HFF-Myc (cell line): ENCODE measurements at places on chromosomes 7 and 10.

DNA sequence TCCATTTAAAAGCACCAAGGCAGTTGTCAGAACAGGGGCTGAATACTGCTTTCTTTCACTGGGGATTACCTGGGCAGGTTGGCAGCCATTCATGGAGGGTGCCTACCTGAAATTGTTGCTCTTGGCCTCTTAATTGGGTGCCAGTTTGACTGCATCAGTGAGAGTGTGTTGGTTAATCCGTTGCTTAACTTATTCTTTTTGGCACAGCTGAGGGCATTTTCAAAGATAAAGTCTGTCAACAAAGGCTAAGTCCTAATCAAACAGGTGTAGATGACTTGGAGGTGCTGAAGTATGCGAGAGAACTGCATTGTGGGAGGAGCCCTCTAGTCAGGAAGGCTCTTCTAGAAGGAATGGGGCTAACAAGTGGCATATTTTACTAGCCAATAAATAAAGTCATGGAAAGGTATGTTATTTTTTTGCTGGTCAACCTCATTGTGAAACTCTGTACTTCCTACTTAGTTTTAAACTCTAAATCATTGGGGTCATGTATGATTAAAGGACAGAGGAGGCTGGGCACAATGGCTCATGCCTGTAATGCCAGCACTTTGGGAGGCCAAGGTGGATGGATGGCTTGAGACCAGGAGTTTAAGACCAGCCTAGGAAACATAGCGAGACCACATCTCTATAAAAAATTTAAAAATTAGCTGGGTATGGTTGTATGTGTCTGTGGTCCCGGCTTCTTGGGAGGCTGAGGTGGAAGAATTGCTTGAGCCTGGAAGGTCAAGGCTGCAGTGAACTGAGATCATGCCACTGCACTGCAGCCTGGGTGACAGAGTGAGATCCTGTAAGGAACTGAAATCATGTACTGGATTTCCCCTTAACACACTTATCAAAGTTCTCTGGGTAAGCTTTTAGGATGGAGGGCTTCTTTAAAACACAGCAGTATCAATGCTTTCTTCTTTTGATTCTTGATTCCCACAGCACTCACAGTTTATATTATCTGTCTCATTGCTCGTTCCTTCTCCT lies 134.1 kb downstream of the LRMDA start:
- DNase-seq, result no peak

DNA sequence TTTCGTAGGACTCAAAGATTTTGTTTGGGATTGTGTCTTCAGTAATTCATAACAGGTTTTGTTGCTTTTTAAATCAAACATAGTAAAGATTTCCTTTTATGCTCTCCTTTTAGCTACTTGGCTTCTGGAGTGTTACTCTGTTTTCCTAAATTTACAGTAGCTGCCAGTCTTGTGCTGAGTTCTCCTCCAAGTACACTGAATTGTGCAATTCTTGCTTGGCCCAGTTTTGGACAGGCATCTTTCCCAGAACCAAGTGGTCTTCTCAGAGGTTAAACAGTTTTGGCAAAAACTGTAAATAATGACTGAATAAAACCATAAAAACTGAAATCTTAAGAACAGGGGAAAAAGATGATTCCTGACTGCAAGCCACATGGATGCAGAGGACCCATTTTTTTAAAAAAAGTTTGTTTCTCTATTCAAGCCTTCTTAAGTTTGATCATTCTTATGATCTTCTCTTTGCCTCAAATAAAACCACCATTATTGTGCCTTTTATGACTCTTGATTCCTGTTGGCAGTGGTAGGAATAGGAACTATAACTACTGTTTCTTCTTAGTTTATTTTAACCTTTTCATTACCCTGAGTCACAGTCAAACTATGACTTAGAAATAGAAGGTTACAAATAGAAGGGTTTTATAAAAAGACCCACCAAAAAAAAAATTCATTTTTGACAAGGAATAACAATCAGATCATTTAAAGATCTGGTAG lies 88.0 kb downstream of the MDFIC start:
- no peak for DNase-seq

DNA sequence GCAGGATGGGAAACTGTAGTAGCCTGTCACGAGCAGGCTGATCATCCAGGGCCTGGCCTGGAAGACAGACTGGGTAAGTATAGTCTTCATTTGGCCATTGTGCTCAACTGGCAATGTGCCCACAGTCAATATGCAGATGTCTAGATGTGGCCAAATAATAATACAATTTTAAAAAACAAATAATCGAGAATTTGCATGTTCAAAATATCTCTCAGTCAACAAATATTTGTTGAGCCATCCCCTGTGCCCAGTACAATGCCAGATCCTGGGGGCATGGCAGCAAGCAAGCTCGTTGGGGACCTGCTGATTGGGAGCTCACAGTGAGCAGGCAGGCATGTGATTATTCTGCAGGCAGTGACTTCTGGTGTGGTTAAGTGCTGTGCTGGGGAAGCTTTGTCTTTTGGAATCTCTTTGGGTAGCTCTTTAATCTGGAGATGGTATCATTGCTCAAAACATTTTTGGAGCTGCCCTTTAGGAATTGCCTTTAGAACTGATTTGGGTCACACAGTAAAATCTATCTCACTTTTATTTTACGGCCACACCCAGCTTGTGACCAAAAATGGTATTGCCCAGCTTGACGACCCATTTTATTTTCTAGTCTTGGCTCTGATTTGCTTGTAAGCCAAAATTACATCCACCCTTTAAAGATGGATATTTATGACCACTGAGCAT lies 92.2 kb downstream of the PLCE1 start:
- no peak for DNase-seq

DNA sequence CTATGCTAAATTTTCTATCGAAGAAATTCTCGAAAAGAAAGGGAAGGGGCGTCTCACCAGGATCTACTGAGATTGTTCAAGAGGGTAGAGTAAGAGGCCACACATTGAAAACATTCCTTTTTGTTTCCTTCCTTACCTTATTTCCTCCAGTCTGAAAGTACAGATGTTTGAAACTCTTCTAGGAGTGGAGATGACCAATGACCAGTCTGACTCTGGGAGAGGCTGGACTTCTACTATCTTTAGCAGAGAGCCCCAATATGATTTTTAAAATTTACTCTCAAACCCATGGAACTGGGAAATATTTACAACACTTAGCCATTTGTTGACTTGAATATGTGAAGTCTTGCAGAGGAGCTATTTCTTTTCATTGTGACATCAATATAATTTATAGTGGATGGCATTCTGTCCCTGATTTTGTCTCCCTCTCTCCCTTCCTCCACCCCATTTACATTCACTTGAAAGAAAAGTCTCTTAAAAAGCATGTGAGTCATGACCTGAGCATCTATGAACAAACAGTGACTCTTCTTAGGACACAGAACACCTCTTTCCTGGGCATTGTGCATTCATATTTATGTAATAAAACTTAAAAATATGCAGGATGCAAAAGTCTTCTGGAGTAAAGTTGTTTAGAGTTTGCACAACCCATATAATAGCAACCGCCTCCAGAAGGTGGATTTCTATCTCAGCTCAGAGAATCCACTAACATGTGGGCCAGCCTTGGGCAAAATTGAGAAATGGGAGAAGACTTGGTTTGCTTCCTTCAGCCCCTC lies 31.2 kb upstream of the BMPER start:
- DNase-seq, result no peak

DNA sequence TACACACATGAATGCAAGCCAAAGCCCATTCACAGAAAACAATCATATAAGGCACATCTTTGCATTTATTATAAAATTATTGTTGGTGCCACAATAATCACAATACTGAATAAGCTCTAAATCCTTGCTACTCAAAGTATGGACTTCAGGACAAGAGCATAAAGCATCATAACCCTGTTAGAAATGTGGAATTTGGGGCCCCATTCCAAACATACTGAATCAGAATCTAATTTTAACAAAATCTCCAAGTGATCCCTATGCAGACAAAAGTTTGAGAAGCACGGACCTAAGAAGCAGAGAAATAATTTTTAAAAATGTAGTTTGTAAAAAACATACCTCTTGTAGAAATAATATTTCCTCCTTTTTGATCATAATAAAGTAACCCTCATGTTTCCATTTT lies 199.2 kb downstream of the IMMP2L start:
- no peak for DNase-seq

DNA sequence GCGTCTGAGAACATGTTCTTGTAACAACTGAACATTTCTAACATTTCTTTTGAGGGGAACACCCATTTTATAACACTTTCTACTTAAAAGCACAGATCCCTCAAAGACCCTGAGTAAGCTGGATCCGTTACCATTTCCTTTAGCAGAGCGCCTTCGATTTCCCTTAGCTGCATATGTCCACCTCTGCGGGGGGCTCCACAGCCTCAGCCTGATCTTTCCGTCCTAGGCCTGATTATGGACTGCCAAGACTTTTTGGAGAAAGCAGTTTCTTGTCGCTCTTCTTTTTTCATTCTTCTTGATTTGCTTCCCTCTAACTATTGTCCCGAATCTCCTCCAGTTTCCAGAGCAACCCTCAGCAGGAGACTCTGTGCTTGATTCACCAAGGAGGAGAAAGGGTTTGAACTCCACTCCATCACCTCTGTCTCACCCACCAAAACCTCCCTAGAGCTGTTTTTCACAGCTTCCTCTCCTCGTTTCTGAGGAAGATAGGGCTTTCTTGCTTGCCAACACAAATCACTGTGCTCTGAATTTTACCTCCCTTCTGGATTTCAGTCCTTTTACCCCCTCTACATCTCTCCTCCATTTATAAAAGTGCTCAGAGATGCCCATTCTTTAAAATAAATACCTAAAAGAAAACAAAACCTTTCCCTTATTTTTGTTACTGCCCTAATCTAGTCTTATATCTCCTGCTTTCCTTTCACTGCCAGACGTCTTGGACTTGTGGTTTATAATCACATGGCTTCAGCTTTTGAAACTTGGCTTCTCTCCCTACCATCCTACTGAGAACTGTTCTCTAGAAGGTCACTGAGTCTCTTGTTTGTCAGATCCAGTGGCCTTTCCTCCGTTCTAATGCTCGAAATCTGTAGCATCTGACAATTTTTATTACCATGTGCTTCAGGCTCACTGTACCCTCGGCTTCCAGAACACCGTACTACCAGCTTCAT lies 30.5 kb upstream of the ZRANB1 start:
- no peak for DNase-seq

GRCh38 chr10:106655165-106655564 lies 509.3 kb downstream of the SORCS1 start:
- DNase-seq, result no peak

DNA sequence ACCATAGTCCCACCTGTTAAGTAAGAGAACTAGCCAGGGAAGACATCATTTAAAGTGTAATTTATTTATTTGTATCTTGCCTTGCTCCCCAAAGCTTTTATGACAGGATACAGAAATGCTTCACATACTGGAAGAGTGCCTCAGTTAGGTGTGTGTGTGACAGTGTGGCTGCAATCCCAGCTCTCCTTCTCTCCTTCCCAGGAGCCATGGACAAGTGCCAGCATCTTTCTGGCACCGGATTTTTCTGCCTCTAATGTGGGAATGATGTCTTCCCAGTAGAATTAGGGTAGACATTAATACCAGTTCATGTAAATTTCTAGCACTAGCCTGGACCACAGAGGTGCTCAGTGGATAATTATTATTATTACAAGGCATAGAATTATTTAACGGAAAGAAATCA lies 30.3 kb upstream of the ATXN7L1 start:
- no peak for DNase-seq

- no peak for DNase-seq
These were observed 245.0 kb downstream of the CELF2 start for GRCh38 chr10:11262494-11263345.

GRCh38 chr7:138563808-138564207 lies 103.7 kb downstream of the TRIM24 start:
- no peak for DNase-seq

DNA sequence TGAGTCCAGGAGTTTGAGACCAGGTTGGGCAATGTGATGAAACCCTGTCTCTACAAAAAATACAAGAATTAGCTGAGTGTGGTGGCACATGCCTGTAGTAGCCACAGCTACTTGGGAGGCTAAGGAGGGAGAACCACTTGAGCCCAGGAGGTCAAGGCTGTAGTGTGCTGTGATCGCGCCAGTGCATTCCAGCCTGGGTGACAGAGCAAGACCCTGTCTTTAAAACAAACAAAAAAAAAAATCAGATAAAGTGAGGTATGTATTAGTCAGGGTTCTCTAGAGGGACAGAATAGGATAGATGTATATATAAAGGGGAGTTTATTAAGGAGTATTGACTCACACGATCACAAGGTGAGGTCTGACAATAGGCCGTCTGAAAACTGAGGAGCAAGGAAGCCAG lies 101.5 kb upstream of the GPR26 start:
- no peak for DNase-seq

DNA sequence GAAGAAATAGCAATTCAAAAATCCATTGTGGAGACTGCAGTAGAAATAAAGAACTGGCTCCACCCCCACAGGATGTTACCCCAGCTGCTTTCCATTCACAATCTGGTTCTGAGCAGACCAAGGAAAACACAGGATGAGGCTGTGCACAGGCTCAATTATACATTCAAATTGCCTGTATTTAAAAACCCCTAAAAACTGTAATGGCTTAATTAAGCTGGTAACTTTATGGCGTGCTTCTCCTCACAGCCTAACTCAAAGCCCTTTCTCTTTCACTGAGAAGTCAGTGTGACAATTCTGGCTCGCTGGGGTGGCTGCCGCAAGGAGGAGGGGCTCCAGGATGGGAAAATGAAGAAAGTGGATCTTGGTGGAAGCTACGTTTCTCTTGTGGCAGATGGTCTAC lies 1191.1 kb downstream of the SORCS1 start:
- DNase-seq, result no peak
